Upper lobe of right lung (tissue), 1 donor: ENCODE measurements at places on chromosomes 4 and X. TPM values are rescaled to one million over a fixed set of nuclear protein-coding genes. Genes with fewer than 3 reads are reported as not detected.

GRCh38 chr4:38359113-38359512, 304.9 kb upstream of the KLF3 start:
- no peak for DNase-seq
- no peaks in the 10 kb centered on the region for H3K27me3 ChIP-seq
- H3K27ac ChIP-seq, result no peak overlapping the region
- H3K4me1 ChIP-seq, result no peaks in the 10 kb centered on the region
- H3K36me3 ChIP-seq, result no peaks in the 10 kb centered on the region

GRCh38 chr4:122728856-122729255, 3.6 kb upstream of the BBS12 start:
- no peaks in the 10 kb centered on the region for H3K36me3 ChIP-seq
- no peaks in the 10 kb centered on the region for H3K27me3 ChIP-seq
- DNase-seq, result no peak
- no peak overlapping the region for H3K27ac ChIP-seq

The GATA1 gene
- 0.87 TPM for total RNA-seq

DNA sequence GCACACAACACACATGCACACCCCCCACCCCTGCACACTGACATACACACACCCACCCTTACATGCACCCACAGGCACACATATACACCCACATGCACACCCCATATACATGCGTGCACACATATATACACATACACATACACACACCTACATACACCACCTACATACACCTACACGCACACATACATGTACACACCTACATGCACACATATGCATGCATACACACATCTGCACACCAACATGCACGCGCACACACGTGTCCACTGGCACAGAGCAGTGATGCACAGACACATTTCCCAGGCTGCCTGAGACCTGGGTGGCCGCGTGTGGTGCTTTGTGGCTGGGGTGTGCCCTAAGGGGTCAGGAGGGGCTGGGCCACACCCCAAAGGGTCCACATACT, 31.7 kb downstream of the FGFRL1 start:
- no peaks in the 10 kb centered on the region for H3K36me3 ChIP-seq
- DNase-seq, result no peak
- H3K4me3 ChIP-seq, result no peak overlapping the region
- peaks cover 18% of the 10 kb centered on the region for H3K27me3 ChIP-seq
- peaks cover 39% of the 10 kb centered on the region for H3K4me1 ChIP-seq

The SH3D19 gene
- total RNA-seq, result 125 TPM

The TCEAL7 gene
- 2.6 TPM for total RNA-seq

The GRPEL1 gene
- total RNA-seq, result 27.8 TPM

DNA sequence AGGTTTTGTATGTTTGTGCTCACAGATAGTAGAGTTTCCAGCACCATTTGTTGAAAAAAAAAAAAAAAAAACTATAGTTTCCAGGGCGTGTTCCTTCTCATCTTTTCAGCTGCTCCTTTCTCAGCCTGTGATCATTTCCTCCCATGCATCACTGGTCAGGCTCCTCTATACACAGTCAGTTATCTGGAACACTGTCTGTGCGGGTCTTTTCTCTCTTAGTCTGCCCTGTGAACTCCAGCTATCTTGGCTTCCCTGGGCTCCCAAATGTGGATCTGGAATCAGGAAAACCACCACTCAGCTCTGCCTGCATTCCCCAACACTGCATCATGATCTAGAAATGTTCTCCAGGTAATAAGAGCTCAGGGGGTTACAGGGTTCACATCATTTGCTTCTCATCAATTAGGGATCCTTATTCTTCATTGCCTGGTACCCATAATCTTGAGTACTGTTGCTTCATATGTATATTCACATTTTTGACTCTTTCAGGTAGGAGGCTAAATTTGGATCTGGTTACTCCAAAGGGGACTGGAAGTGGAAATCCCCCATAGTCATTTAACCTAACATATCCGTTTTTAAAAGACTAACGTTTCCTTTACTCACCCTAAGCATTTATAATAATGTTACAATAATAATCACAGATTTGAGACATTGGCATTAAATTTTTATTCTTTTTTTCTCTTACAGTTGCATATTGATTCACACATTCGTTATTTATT, 221.8 kb upstream of the KLF3 start:
- no peak for DNase-seq
- H3K36me3 ChIP-seq, result no peaks in the 10 kb centered on the region
- H3K27ac ChIP-seq, result no peak overlapping the region
- H3K4me1 ChIP-seq, result no peaks in the 10 kb centered on the region
- no peaks in the 10 kb centered on the region for H3K27me3 ChIP-seq

DNA sequence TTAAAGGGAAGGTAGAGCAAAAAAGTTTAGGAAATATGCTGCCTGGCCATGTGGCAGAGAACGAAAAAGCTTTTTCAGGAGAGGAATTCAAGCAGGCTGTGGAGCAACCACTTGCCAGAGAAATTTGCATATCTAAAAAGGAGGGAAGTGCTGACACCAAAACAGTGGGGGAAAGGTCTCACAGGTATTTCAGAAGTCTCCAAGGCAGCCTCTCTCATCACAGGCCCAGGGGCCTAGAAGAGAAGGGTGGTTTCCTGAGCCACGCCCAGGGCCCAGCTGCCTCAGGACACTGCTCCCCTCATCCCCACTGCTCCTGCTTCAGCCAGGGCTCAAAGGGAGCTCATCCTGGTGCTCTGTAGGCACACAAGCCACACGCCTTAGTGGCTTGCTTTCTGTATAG, 29.9 kb upstream of the STS start:
- no peaks in the 10 kb centered on the region for H3K27me3 ChIP-seq
- H3K36me3 ChIP-seq, result no peaks in the 10 kb centered on the region
- no peak overlapping the region for H3K4me3 ChIP-seq
- no peak for DNase-seq
- H3K4me1 ChIP-seq, result peaks cover 4% of the 10 kb centered on the region

GRCh38 chr4:124934916-124935315, 222.4 kb upstream of the ANKRD50 start:
- H3K4me3 ChIP-seq, result no peak overlapping the region
- H3K27ac ChIP-seq, result no peak overlapping the region
- H3K36me3 ChIP-seq, result no peaks in the 10 kb centered on the region
- DNase-seq, result no peak

DNA sequence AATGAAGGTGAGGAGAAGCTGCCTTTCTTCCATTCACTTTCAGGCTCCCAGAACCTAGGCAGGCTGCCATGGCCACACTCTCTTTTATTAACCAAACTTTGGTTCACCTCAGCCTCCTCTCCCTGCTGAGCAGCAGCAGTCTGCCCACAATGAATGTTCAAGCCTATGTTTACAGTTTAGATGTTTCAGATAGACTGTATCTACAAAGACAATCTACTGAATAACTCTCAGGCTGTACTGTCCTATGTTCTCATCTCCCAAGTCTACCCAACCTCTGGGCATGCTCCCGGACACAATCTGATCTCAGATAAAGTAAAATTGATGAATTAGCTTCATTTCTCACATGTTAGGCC, 59.2 kb upstream of the TMEM164 start:
- no peak for DNase-seq
- H3K4me3 ChIP-seq, result no peak overlapping the region
- no peaks in the 10 kb centered on the region for H3K27me3 ChIP-seq
- no peak overlapping the region for H3K27ac ChIP-seq
- H3K36me3 ChIP-seq, result no peaks in the 10 kb centered on the region

DNA sequence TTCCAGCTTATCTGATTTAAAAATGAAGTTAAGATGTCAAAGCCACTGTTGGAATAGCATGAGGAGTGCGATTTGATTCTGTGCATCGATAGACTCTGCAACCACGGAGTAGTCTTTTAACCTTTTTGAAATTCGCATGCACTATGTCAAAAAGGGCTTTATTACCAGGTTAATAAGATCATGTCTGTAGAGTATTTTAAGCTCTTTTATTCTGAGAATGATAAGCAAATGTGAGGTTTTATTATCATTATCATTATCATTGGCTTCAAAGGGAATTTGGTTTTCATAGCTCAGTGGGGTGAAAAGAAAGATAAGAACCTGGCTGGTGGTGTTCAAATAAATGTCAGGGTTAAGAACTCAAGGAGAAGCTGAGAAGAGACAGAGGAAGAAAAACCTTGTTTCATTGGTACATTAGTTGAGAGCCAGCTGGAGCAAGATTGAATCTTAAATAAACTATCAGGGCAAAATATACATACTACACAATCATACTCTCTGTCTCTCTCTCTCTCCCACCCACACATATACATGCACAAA, 102.6 kb downstream of the MMRN1 start:
- no peaks in the 10 kb centered on the region for H3K36me3 ChIP-seq
- no peaks in the 10 kb centered on the region for H3K4me1 ChIP-seq
- no peaks in the 10 kb centered on the region for H3K27me3 ChIP-seq
- H3K27ac ChIP-seq, result no peak overlapping the region

GRCh38 chr4:85149676-85150075, 183.2 kb upstream of the WDFY3 start:
- H3K4me3 ChIP-seq, result no peak overlapping the region
- H3K4me1 ChIP-seq, result no peaks in the 10 kb centered on the region
- H3K27me3 ChIP-seq, result no peaks in the 10 kb centered on the region
- DNase-seq, result no peak

GRCh38 chr4:176377780-176378179, 58.0 kb downstream of the SPCS3 start:
- no peaks in the 10 kb centered on the region for H3K4me1 ChIP-seq
- no peak for DNase-seq
- H3K4me3 ChIP-seq, result no peak overlapping the region
- H3K27ac ChIP-seq, result no peak overlapping the region

GRCh38 chrX:133834771-133835170, 150.6 kb downstream of the GPC3 start:
- no peak overlapping the region for H3K27ac ChIP-seq
- DNase-seq, result no peak
- no peaks in the 10 kb centered on the region for H3K27me3 ChIP-seq
- no peak overlapping the region for H3K4me3 ChIP-seq
- H3K36me3 ChIP-seq, result no peaks in the 10 kb centered on the region
- no peaks in the 10 kb centered on the region for H3K4me1 ChIP-seq

The SHROOM2 gene
- total RNA-seq, result 9.6 TPM

DNA sequence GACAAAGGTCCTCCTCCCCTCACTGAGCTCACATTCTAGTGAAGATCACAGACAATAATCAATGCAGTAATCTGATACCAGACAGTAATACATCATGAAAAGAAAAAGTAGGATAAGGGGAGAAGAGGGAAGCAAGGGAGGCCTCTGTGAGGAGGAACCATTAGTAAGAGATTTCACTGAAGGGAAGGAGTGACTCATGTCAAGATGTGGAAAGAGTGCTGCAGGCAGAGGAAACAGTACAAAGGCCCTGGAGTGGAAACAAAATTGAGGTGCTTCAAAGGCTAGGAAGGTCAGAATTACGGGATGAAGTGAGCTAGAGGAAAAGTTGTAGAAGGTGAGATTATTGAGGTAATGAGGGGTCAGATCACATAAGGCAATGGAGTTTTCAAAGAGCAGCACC, 38.1 kb downstream of the LAMTOR3 start:
- no peaks in the 10 kb centered on the region for H3K4me1 ChIP-seq
- H3K27ac ChIP-seq, result peak overlapping the region; percentile 9
- H3K36me3 ChIP-seq, result no peaks in the 10 kb centered on the region
- H3K27me3 ChIP-seq, result no peaks in the 10 kb centered on the region

DNA sequence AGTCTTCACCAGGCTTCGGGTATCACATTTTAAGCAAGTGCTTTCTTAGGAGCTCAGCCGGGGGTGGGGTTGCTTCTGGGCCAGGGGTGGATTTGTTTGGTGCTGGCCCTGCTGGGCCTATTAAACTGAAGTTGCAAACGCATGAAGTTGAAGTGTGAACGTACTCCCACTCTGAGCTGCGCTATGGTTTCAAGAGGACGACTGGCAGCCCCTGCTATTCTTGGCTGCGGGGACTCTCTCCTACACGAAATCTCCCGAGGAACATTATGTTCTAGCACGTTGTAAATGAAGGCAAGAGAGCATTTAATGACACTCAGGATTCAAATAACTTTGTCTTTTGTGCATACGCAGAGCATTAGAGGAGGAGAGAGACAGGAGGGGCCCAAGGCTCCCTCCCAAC, 401.3 kb upstream of the BOD1L1 start:
- no peak overlapping the region for H3K27ac ChIP-seq
- H3K4me3 ChIP-seq, result no peak overlapping the region
- H3K27me3 ChIP-seq, result no peaks in the 10 kb centered on the region
- no peak for DNase-seq
- H3K4me1 ChIP-seq, result no peaks in the 10 kb centered on the region
- no peaks in the 10 kb centered on the region for H3K36me3 ChIP-seq

The RADX gene
- total RNA-seq, result 2.4 TPM

The TMEM144 gene
- 15.5 TPM for total RNA-seq

The IQSEC2 gene
- 17.3 TPM for total RNA-seq

DNA sequence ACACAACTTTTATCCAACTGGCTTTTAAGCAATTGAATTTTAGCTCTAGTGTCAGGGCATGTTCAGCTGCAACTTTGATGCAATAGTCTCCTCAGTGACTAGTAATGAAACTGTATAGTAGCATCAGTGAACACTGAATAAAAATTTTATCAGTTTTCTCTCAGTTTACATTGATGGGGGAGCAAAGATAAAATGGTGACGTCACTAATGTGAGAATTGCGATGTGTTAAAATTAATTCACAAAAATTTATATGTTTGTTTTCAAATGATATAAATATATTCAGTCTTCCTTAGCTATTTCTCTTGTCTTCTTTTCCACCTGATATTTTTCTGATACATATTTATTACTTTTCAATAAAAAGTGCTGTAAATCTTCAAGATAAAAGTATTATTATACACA, 508.8 kb upstream of the AGA start:
- no peaks in the 10 kb centered on the region for H3K4me1 ChIP-seq
- H3K4me3 ChIP-seq, result no peak overlapping the region
- no peak for DNase-seq
- no peaks in the 10 kb centered on the region for H3K27me3 ChIP-seq
- no peak overlapping the region for H3K27ac ChIP-seq

DNA sequence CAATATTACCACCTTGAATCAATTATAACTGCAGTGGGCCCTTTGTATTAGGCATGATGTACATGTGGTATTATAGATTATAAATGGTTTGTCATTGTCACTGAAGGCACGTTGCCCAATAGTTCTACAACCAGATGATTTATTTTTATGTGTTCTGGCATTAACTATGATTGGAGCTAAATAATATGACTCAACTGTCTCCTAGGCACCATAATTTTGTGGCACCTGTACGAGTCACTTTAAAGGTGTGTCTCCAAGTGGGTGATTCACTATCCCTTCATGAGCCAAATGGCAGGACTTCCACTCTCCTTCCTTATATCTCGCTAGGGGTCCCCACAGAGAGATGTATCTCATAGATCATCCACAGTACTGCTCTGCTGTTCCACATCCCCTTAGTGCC, 6.1 kb upstream of the SMPX start:
- H3K27ac ChIP-seq, result no peak overlapping the region
- no peaks in the 10 kb centered on the region for H3K36me3 ChIP-seq
- H3K4me3 ChIP-seq, result no peak overlapping the region

The NPFFR2 gene
- total RNA-seq, result not detected

The NHS gene
- total RNA-seq, result 2.5 TPM

- H3K27me3 ChIP-seq, result no peaks in the 10 kb centered on the region
- H3K4me3 ChIP-seq, result no peak overlapping the region
- H3K36me3 ChIP-seq, result peaks cover 5% of the 10 kb centered on the region
- DNase-seq, result no peak
These were observed 28.2 kb downstream of the RAP1GDS1 start for GRCh38 chr4:98289375-98289774.
